ENCODE measurements at places on chromosomes 2 and 18. TPM values are rescaled to one million over a fixed set of nuclear protein-coding genes. Genes with fewer than 3 reads are reported as not detected.

Gene CDH7
- 0.31 TPM for total RNA-seq

Gene TSPYL6
- total RNA-seq = not detected

Gene ORC4
- 32.0 TPM for total RNA-seq

Gene SP140
- total RNA-seq = not detected

Gene HTRA2
- 49.2 TPM for total RNA-seq

Data from HT-29 (cell line).